ENCODE measurements at places on chromosomes 1 and 21.

DNA sequence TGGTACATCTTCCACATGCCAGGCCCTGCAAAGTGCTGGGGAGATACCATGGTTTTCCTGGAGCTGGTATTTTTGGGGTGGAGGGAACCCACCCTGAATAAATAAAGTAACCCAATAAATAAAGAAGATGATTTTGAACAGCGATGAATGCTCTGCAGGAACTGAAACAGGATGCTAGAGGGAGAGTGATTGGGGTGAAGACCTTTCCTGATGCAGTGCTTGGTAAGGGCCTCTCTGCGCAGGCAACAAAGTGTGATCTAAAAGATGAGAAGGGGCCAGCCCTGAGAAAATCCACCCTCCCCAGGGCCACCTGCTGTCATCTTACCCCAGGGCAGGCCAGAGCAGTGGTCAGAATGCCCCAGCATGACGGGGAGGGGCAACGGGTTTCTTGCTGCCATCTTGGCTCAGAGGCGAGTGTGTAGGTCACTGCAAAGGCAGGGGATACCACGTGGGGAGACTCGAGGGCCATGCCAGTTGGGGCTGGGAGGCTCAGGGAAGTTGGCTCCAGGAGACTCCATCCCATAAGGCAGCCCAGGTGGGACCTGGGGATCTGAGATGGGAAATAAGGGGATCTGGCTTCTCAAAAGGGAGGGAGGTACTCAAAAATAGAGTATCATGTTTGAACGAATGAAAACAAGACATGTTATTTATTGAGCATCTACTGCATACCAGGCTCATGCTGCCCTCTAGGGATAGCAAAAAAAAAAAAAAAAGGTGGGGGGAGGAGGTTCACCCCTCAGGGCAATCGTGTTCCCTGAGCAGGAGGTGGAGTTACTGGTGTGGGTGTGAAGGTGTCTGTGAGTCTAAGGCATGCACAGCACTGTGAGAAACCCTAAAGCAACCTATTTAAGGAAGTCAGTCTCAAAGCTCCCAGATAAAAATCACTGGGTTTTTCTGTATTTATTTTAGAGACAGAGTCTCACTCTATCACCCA is 2.8 kb downstream of the SRARP start:
- no peaks in the 10 kb centered on the region for H3K36me3 ChIP-seq
- H3K27ac ChIP-seq = no peak overlapping the region
- no peak overlapping the region for H3K4me3 ChIP-seq
- no peak for DNase-seq
- H3K4me1 ChIP-seq = no peaks in the 10 kb centered on the region

- H3K4me1 ChIP-seq = no peaks in the 10 kb centered on the region
- H3K27me3 ChIP-seq = no peaks in the 10 kb centered on the region
- no peak for DNase-seq
- no peaks in the 10 kb centered on the region for H3K36me3 ChIP-seq
- no peak overlapping the region for H3K4me3 ChIP-seq
- H3K27ac ChIP-seq = no peak overlapping the region
Observed at GRCh38 chr21:14707511-14708020, 161.5 kb upstream of the SAMSN1 start.

- no peaks in the 10 kb centered on the region for H3K36me3 ChIP-seq
- DNase-seq = no peak
- H3K27me3 ChIP-seq = peaks cover 21% of the 10 kb centered on the region
- H3K27ac ChIP-seq = peak overlapping the region; percentile 73
- peaks cover 28% of the 10 kb centered on the region for H3K4me1 ChIP-seq
- H3K4me3 ChIP-seq = peak overlapping the region; percentile 6
Observed at GRCh38 chr1:227944931-227945890, 2.5 kb downstream of the WNT9A start.

DNA sequence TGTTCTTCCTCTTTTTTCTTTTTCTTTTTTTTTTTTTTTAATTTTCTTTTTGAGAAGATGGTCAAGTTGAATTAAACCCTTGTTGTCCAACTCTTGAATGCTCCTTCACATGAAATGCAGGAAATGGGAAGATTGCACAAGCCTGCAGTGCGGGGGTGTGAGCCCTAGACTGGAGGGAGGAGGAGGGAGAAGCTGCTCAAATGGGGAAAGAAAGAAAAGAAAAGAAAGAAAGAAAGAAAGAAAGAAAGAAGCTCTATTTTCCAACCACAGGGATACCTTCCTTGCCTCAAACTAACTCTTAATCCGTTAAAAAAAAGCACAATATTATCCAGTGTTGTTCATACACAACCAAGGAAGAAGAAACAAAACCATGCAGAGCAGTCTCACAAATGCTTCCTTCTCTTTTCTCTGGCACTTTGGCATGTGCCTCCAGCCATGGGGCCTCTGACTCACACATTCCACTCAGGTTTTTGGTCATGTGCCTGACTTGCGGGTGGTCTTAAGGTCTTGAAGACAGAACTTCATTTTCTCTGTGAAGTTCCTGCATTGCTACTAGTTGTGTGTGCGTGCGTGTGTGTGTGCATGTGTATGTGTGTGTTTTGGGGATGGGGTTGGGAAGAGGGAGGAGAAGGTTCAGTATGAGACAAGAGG is 276.1 kb downstream of the RPS6KC1 start:
- no peaks in the 10 kb centered on the region for H3K27me3 ChIP-seq
- H3K4me1 ChIP-seq = no peaks in the 10 kb centered on the region
- no peak for DNase-seq
- H3K36me3 ChIP-seq = no peaks in the 10 kb centered on the region

DNA sequence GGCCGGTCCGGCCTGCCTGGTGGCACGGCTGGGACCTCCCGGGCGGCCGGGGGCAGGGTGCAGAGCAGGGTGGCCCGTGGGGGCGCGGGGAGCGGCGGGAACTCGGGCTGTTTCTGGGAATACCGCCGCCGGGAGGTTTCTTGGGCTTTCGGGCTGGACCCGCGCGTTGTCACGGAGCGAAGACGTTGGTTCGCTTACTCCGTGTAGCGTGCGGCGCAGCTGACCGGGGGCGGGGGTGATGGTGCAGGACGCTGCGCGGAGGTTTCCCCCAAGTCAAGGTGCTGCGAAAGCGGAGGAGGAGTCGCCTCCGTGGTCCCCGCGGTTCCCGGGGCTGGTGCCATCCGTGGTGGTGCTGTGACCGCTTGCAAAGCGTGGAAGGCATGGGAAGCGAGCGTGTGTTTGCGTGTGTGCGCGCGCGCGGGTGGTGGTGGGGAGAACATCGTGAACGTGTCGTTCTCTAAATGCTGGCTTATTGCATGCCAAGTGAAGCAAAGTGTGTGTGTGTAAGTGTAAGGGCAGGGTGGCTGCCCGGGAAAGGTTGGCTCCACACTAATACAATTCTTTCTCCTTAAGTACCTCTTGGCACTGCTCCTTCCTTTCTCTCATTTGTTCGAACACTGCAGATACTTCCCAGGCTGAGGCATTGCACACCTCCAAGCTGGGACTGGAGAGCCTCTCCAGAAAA is 1.1 kb downstream of the RYR2 start:
- H3K4me1 ChIP-seq = no peaks in the 10 kb centered on the region
- no peaks in the 10 kb centered on the region for H3K36me3 ChIP-seq
- no peak for DNase-seq
- peaks cover 41% of the 10 kb centered on the region for H3K27me3 ChIP-seq
- H3K4me3 ChIP-seq = peak overlapping the region; percentile 37

- no peaks in the 10 kb centered on the region for H3K36me3 ChIP-seq
- no peak for DNase-seq
- H3K4me3 ChIP-seq = no peak overlapping the region
- no peaks in the 10 kb centered on the region for H3K27me3 ChIP-seq
Observed at GRCh38 chr1:79193211-79194079, 186.9 kb upstream of the ADGRL4 start.

DNA sequence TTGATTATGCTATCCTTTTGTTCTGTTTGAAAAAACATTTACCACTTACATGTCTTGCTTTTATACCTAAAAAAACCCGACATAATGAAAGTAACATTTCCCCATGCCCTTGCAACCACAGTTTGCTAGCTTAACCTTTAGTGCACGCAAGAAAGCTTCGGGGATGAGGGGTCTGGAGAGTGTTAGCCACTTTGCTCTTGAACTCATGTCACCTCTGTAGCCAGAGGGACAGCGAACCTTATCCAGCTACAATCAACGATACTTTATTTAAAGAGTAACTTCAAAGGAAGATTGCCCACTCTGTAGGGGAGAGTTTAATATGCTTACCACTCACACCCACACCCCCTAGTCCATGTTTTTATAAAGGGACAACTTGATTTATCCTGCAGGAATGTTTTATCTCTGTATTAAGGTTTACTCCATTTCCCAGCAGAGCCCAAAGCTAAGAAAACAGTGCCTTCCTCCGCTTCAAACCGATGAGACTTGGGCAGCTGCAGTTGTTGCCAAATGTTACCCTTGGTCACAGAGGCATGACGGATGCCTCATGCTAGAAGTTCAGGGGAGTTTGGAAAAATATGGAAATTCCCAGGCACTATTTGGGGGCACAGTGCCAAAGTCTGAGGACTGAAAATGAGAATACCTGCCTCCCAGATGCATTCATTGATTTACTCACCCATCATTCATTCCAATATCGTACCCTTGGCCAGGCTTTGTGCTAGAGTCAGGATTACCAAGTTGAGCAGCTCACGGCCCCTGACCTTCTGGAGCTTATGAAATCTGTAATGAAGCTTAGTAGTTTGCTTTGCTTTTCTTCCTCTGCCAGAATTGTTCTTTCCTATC is 61.4 kb upstream of the VCAM1 start:
- H3K4me1 ChIP-seq = no peaks in the 10 kb centered on the region
- DNase-seq = no peak
- H3K36me3 ChIP-seq = no peaks in the 10 kb centered on the region
- no peak overlapping the region for H3K27ac ChIP-seq
- H3K27me3 ChIP-seq = no peaks in the 10 kb centered on the region
- no peak overlapping the region for H3K4me3 ChIP-seq

GRCh38 chr1:101546885-101547284 is 310.1 kb downstream of the S1PR1 start:
- no peak overlapping the region for H3K27ac ChIP-seq
- H3K4me3 ChIP-seq = no peak overlapping the region
- H3K27me3 ChIP-seq = no peaks in the 10 kb centered on the region
- no peaks in the 10 kb centered on the region for H3K36me3 ChIP-seq
- H3K4me1 ChIP-seq = no peaks in the 10 kb centered on the region
- no peak for DNase-seq

DNA sequence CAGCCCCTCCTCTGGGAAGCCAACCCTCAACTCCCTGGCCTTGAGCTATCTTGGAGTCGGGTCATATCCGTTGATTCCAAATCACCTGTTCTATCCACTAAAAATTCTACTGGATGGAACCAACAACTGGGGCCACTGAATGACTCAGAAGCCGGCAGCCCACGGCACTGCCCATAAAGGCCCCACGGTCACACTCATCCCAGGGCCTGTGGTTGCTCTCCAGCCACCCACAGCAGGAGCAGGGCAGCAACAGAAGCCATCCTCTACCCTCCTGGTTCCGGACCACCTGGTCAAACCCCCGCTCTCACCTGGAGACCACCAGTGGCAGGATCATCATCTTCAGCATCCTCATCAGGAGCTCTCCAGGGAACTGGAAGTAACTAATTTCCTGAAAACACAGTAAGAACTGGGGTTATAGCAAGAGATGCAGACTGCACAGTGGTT is 8.4 kb downstream of the SLC1A7 start:
- H3K27ac ChIP-seq = no peak overlapping the region
- no peaks in the 10 kb centered on the region for H3K36me3 ChIP-seq
- DNase-seq = no peak
- no peak overlapping the region for H3K4me3 ChIP-seq
- H3K4me1 ChIP-seq = no peaks in the 10 kb centered on the region

- no peaks in the 10 kb centered on the region for H3K4me1 ChIP-seq
- peaks cover 9% of the 10 kb centered on the region for H3K27me3 ChIP-seq
- no peak for DNase-seq
Observed at GRCh38 chr1:236289492-236290131, 7.9 kb upstream of the ERO1B start.

DNA sequence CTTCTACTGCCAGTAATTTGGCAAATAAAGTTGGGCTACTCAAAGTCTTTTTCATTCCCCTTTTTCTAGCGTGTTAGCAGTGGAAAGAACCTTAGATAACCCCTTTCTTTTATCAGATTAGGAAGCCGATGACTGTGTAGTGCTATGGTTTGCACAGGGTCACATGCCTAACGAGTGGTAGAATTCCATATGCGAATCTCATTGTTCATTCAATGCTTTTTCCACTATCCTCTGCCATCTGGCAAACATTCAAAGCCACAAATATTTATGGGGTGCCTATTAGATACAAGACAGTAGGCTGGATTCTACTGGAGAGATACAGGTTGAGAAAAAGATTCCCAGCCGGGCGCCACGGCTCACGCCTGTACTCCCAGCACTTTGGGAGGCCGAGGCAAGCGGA is 14.9 kb upstream of the IER5 start:
- H3K4me1 ChIP-seq = no peaks in the 10 kb centered on the region
- H3K27ac ChIP-seq = no peak overlapping the region
- DNase-seq = no peak
- H3K36me3 ChIP-seq = no peaks in the 10 kb centered on the region
- H3K4me3 ChIP-seq = no peak overlapping the region

GRCh38 chr1:92536980-92537884 is 50.5 kb upstream of the GFI1 start:
- DNase-seq = peak; percentile 29
- H3K36me3 ChIP-seq = no peaks in the 10 kb centered on the region
- H3K4me1 ChIP-seq = peaks cover 2% of the 10 kb centered on the region
- no peaks in the 10 kb centered on the region for H3K27me3 ChIP-seq
- no peak overlapping the region for H3K27ac ChIP-seq
- no peak overlapping the region for H3K4me3 ChIP-seq

DNA sequence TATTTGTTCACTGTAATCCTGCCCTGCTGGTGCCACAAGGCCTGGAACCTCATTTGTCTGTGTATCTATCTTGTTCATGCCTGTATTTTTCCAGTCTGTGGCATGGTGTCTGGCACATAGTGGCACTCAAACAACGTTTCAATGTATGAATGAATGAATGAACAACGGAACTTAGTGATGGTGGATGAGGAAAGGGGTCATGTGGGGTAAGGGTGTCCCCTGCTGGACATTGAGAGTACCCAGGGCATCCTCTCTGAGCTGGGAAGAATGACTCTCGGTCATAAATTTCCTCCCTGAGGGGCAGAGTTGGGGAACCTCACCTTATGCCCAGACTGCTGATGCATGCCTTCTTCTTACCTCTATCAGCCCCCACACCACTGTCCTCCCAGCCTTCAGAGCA is 18.9 kb upstream of the ZNF683 start:
- H3K4me3 ChIP-seq = no peak overlapping the region
- H3K4me1 ChIP-seq = no peaks in the 10 kb centered on the region
- peaks cover 6% of the 10 kb centered on the region for H3K27me3 ChIP-seq
- no peak overlapping the region for H3K27ac ChIP-seq

GRCh38 chr1:22347854-22348760 is 103.5 kb upstream of the ZBTB40 start:
- DNase-seq = peak; percentile 22
- H3K27ac ChIP-seq = no peak overlapping the region
- no peak overlapping the region for H3K4me3 ChIP-seq
- peaks cover 50% of the 10 kb centered on the region for H3K27me3 ChIP-seq

GRCh38 chr1:94050675-94051074 is 70.3 kb downstream of the ABCA4 start:
- no peaks in the 10 kb centered on the region for H3K27me3 ChIP-seq
- H3K4me3 ChIP-seq = no peak overlapping the region
- H3K27ac ChIP-seq = no peak overlapping the region
- DNase-seq = no peak
- peaks cover 5% of the 10 kb centered on the region for H3K4me1 ChIP-seq
- no peaks in the 10 kb centered on the region for H3K36me3 ChIP-seq

GRCh38 chr1:8740034-8740449 is 77.4 kb downstream of the RERE start:
- peaks cover 10% of the 10 kb centered on the region for H3K4me1 ChIP-seq
- no peaks in the 10 kb centered on the region for H3K27me3 ChIP-seq
